ENCODE measurements at places on chromosomes 13 and 19.

DNA sequence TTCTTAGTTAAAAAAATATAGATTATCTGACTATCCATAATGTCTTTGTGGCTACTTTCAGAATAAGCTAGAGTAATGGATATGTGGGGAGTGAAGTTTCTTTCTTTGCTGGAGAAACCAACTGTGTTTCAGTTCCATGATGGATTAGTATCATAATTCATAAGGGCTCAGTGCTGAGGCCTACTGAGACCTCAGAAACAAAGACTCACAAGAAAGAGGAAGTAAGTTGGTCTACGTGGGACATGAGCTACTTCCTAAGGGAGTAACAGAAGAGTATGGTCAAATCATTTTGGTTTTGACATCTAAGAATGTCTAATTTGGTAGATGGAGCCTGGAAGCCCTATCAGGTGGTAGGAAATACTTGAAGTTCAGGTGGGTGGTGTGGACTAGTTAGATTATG is 99.0 kb upstream of the HTR2A start:
- DNase-seq: no peak

GRCh38 chr19:54418030-54418929 is 3.0 kb downstream of the TTYH1 start:
- DNase-seq: no peak

GRCh38 chr19:38434549-38435051 is 1.1 kb downstream of the RYR1 start:
- no peak for DNase-seq

GRCh38 chr19:34824686-34825085 is 51.7 kb upstream of the ZNF599 start:
- no peak for DNase-seq

DNA sequence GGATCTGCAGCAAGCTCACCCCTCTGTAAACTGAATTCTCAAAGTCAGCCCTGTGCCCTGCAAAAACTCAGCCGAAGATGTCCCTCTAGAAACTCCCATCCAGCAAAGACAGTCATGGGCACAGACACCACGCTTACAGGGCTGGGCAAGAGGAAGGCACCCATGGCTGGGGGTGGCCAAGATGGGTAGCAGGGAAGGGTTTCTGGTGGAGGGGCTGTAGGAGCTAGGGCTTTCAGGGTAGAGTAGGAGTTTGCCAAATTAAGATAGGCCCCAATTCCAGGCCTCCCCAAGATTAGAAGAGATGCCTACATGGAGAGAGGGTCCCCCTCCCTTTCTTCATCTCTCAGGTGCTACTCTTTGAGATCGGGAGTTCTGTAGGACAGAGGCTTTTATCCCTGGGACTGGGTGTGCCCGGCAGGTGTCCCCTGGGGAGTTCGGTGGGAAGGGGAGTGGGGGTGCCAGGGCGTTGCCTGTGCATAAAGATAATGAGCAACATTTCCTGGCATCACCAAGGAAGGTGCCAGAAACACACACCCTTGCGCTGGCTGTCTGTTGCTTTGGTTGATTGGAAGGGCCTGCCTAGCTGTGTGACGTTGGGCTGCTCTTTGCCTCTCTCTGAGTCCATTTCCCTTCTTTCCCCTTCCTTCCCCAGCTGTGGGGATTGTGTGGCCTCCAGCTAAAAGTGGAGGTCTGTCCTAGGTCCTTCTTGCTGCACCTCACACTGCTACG is 9.4 kb downstream of the NRTN start:
- DNase-seq: no peak

DNA sequence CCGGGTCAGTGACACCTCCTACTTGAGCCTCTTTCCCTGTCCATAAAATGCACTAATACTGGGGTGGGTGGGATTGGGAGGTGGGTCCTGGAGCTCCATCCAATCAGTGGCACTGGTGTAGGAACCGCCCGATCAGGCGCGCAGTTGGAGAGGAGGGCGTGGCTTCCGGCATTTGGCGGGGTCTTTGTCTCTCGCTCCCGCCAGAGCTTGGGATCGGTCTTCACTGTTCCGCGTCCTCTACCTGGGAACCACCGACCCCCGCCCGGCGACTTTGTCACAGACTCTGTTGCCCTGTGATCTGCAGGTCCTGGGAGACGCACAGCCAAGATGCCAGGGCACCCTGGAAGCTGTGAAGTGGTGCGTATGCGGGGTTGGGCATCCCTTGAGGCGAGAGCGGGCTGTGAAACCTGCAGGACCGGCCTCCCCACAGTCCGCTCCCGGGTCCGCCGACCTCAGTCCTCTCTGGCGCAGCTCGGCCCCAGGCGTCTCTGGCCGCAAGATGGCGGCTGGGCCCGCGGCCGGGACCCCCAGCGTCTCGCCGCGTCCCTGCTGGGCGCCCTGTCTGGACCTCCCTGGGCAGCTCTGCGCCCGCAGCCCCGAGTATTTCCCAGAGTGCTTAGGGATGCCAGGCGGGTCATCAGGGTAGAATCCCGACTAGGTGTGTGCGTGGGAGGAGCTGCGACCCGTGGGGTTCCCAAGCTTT is 41.6 kb upstream of the ZNF730 start:
- no peak for DNase-seq

DNA sequence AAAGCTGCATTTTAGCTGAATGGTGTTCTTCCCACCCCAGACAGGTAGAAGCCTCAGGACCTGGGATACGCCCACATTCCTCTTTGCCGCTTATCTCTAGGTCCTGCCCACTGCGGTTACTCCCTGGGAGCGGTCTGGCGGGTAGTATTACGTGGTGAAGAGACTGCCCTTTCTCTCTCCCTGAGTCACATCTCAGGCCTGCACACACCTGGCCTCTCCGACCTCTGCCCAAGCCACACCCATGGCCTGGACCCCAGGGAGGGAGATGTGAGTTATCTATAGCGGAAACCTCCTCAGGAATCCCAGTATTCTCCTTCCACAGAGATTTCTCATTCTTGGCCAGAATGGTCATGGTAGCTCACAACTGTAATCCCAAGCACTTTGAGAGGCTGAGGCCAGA is 17.3 kb downstream of the RHPN2 start:
- DNase-seq: no peak

DNA sequence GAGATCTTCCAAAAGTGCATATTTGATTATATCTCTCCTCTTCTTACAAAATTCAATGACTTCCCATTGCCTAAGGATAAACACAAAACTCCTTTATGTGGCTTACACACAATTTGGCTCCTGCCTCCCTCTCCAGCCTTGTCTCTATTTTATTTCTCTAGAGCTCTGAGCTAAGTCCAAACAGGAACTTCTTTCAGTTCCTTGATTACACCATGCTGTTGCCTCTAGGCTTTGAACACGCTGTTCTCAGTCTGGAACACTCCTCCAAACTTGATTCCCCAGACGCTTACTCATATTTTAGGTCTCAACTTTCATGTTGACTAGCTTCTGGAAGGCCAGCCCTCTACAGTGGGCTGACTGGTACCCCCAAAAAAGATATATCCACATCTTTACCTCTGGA is 258.5 kb downstream of the COG6 start:
- DNase-seq: no peak

GRCh38 chr19:18322318-18322758 is 538 bp downstream of the LSM4 start:
- DNase-seq: no peak

GRCh38 chr13:112175162-112176075 is 108.5 kb downstream of the SOX1 start:
- no peak for DNase-seq

- no peak for DNase-seq
Measured at GRCh38 chr13:19023115-19023514, 158.5 kb downstream of the TUBA3C start.

GRCh38 chr19:12293777-12294248 is 870 bp downstream of the ZNF44 start:
- no peak for DNase-seq

GRCh38 chr13:75365724-75366173 is 116.2 kb downstream of the TBC1D4 start:
- DNase-seq: no peak

DNA sequence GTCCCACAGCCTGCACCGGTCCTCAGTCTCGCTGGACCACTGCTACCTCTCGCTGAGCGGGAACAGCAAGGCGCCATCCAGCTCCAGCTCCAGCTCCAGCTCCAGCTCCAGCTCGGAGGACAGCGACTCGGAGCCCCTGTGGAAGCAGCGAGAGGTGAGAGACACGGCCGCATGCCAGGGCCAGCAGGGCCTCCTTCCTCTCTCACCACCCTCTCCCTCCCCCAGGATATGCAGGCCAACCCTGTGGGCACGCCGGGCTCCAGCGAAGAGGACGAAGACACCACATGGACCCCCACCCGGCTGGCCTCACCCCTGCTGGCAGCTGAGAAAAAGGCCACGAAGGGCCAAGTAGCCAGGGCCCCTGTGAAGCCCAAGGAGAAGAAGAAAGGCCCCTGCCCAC is 7.3 kb downstream of the SIX5 start:
- no peak for DNase-seq

DNA sequence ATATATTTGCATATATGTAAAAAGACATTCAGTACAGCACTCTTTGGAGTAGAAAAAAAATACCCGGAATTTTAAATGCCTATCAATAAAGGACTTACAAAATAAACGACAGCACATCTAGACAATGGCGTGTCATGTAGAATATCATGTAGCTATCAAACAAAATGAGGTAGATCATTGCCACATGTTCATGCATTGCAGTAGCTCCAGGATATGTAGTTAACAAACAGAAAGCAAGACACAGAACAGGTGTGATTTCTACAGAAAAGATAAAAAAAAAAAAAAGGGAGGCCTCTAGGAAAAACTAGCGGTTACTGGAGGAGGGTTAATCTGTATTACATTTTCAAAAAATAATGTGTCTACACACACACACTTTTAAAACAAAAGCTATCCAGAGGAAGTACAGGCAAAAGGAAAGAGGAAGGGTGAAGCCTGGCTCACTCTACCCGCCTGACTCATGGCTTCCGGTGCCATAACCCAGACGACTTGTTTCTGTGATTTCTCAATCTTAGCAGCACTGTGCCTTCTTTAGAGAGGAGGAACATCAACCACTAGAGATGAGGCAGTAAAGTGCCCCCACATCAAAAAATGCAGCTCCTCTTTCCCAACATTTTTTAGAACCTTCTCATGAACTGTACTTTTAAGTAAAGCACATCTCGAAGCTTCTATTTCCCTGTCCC is 6.9 kb downstream of the KCTD12 start:
- DNase-seq: no peak

DNA sequence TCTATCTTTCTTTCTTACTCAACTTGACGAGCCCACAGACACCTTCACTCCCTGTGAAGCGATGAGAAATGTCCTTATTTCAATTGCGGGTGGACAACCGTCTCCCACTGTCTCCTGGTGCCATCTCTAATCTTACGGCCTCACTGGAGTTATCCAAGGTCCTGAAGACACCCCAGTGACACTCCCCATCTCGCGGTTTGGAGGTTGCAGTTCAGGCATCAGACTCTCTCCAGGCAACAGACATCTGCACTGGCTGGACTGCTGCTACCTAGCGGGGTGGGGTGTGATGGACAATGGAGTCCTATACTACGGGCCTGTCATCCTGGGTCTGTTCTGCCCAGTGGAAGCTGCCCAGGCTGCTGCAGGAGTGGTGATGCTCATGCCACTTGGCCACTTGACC is 18.3 kb upstream of the IRS2 start:
- DNase-seq: no peak

DNA sequence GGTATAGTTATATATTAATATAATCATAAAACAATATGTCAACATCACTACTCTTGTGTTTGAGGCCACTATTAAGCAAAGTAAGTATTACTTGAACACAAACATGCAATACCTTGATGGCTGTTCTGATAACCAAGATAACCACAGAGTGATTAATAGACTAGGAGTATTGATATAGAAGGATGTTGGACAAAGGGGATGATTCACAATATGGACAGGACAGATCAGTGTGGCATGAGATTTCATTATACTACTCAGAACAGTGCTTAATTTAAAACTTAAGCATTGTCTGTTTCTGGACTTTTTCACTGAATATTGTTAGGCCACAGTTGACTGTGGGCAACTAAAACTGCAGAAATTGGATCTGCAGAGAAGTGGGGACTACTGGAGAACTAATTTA is 384.2 kb downstream of the SLITRK1 start:
- no peak for DNase-seq

DNA sequence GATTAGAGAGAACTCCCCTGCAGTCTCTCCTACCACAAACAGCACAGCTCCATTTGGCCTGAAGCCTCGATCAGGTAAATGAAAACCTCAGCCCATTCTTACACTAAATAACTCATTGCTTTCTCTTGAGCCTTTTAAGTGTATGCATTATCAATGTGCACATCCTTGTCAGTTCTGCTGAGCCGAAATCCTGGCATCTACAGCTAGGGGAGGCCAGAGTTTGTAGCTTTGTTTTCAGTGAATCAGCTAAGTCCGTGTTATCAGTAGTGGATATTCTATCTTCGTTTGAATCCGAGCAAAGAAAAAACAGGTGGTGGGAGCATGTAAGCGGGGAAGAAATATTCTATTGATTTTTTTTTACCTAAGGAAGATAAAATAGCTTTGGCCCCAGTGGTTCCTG is 84.4 kb downstream of the ESD start:
- no peak for DNase-seq

DNA sequence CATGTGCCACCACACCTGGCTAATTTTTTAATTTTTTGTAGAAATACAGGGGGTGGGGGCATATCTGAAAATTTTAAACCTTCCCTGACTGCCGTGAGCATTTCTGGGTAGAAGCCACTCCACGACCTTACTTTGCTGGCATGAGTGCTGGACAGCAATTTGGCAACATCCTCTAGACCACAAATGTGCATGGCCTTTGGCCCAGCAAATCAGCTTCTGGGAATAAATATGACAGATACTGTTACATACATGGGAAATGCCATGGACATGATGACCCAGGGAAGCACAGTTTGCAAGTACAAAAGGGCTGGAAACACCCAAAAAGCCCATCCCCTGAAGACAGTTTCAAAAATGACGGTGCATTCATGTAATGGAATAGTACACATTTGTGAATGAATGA is 3.2 kb upstream of the PVR start:
- DNase-seq: no peak

- no peak for DNase-seq
Measured at GRCh38 chr13:109533350-109533749, 253.0 kb downstream of the IRS2 start.

GRCh38 chr19:16661480-16662034 is 618 bp downstream of the TMEM38A start:
- DNase-seq: no peak

DNA sequence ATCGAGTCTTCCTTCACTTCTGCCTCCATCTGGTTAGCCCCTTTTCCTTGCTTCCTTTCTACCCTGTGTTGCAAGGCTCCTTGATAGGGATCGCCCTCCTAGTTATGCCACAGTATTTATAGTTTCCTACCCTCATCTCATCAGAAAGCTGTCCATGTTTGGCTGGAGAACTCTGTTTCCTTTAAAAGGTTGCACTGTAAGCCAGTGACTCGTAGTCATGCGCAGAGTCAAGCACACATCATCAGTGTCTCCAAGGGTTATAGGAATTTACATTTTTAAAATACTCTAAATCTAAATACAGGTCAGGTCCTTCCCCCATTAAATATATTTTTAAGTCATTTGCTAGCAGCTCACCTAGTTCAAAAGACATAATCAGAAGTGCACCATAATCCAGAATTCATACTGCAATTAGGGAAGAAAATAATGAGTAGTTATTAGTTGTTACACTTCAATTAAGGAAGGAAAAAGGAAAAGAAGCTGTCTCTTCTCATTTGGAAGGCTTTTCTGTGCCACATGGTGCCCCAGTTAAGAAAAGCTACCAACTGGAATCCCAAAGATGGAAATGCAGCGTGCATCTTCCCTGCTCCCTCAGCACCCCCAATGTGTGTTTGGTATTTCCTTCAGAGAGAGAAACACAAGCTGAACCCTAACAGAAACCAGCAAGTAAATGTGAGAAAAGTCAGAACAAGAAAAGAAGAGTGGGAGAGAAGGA is 81.0 kb downstream of the GPR12 start:
- no peak for DNase-seq

GRCh38 chr19:42540071-42540553 is 11.8 kb upstream of the CEACAM1 start:
- DNase-seq: no peak
